ENCODE measurements at places on chromosomes 1 and 21.

DNA sequence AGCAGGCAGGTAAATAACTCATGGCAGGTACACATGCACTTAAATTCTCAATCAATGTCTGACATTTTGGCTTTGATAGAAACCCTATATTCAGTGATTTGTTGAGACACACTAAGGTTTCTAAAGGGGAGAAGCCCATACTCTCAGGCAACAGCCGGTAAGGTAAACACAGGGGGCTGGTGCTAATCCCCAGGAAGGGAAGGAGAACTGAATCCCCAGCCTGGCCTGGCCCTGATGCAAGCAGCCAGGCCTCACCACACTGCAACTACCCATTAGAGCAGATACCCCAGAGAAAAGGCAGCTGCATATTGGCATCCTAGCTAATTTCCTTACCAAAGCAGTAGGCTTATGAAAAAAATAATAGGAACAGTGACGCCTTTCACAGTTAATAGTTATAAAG, 116.5 kb upstream of the LRRC7 start:
- H3K4me3 ChIP-seq = no peak overlapping the region
- H3K4me1 ChIP-seq = no peaks in the 10 kb centered on the region
- H3K27me3 ChIP-seq = no peaks in the 10 kb centered on the region
- no peak overlapping the region for H3K27ac ChIP-seq

GRCh38 chr1:172670791-172671190, 11.9 kb downstream of the FASLG start:
- peak overlapping the region; percentile 91 for H3K4me3 ChIP-seq
- DNase-seq = peak; percentile 83
- H3K27me3 ChIP-seq = no peaks in the 10 kb centered on the region
- peaks cover 62% of the 10 kb centered on the region for H3K36me3 ChIP-seq
- H3K27ac ChIP-seq = peak overlapping the region; percentile 98
- peaks cover 82% of the 10 kb centered on the region for H3K4me1 ChIP-seq

GRCh38 chr1:158509471-158510156, 37.6 kb downstream of the OR10R2 start:
- no peak overlapping the region for H3K4me3 ChIP-seq
- no peaks in the 10 kb centered on the region for H3K36me3 ChIP-seq
- DNase-seq = no peak
- no peaks in the 10 kb centered on the region for H3K4me1 ChIP-seq
- peaks cover 37% of the 10 kb centered on the region for H3K27me3 ChIP-seq
- H3K27ac ChIP-seq = no peak overlapping the region

- H3K36me3 ChIP-seq = no peaks in the 10 kb centered on the region
- H3K4me3 ChIP-seq = no peak overlapping the region
- peaks cover 8% of the 10 kb centered on the region for H3K27me3 ChIP-seq
Observed at GRCh38 chr1:18603212-18603852, 27.3 kb upstream of the PAX7 start.

GRCh38 chr1:38814984-38815464, 44.5 kb downstream of the RRAGC start:
- no peaks in the 10 kb centered on the region for H3K36me3 ChIP-seq
- H3K27me3 ChIP-seq = peaks cover 75% of the 10 kb centered on the region
- no peak overlapping the region for H3K27ac ChIP-seq

- H3K4me1 ChIP-seq = peaks cover 23% of the 10 kb centered on the region
- H3K4me3 ChIP-seq = peak overlapping the region; percentile 47
- H3K27ac ChIP-seq = no peak overlapping the region
- H3K36me3 ChIP-seq = no peaks in the 10 kb centered on the region
- no peak for DNase-seq
- peaks cover 60% of the 10 kb centered on the region for H3K27me3 ChIP-seq
Observed at GRCh38 chr1:153260585-153261280, 1.2 kb downstream of the LORICRIN start.

DNA sequence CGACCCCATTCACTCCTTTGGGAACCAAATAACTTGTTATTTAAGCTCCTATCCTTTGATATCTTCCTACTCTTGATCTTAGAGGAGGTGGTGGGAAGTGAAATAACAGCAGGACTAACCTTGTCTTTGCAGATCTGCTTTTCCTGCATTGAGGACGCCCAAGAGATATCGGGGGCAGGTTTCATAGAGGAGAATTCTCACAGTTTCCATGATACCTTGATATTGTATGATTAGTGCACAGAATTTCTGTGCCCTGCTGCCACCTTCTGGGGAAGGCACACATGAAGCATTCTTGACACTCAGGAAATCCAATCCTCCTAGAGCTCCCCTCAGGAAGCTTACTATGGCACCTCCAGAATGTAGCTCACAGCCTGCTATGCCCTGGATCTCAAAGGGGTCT, 1.6 kb downstream of the CD1B start:
- H3K4me3 ChIP-seq = no peak overlapping the region
- no peaks in the 10 kb centered on the region for H3K36me3 ChIP-seq
- no peak overlapping the region for H3K27ac ChIP-seq

DNA sequence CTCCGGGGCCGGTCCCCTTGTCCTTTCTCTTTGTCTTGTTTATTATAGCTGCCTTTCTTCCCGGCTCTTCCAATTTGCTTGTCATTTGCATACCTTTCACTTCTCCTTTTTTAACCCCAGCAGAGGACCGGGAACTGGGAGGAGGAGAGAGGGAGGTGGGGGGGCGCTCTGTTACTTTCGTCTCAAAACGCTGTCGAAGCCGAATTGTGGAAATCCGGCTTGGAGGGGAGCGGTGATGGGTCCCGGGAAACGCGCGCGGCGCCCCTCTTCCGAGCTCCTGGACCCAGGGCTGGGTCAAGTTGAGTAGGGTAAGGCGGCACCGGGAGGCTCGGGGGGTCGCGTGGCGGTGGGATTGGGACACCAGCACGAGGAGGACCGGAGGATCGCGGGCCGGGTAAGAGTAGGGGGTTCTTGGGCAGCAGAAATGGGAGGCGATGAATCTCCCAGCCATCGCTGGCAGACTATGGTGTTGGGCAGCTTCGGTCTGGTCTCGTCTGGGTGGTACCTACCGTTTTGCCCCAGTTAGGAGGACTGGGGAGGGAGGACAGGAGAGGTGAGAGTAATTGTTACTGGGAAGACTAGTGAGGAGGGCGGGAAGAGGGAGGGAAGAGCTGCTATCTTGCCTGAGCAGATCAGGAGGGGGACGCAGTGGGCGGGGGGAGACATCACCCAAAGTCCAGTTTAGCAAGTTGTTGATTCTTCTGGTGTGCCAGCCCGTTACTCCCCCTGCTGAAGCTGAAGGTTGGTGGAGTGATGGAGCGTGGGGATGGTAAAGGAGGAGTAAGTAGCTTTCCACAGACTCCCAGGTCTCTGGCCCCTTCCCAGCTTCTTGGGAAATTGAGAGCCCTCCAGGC, 1.5 kb downstream of the PROX1 start:
- peak overlapping the region; percentile 76 for H3K4me3 ChIP-seq
- peaks cover 26% of the 10 kb centered on the region for H3K36me3 ChIP-seq
- H3K27me3 ChIP-seq = peaks cover 62% of the 10 kb centered on the region

DNA sequence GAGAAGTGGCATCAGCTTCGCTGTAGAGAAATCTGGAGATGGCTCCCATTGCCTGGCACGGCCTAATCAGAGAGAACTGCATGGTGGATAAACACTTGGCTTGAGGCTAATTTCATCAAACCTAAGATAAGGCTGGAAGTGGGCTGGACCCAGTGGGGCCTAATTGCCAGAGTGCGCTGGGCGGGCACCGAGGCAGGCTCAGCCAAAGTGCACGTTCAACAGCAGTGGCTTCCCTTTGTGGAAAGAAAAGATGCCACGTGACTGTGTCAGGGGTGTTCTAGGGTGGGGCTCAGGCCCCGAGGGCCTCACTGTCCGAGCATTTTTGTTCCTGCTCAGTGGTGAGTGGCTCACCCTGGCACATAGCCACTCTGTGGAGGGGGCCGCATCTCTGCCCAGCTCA, 5.8 kb downstream of the PLCH2 start:
- H3K27ac ChIP-seq = no peak overlapping the region
- H3K36me3 ChIP-seq = no peaks in the 10 kb centered on the region
- H3K4me1 ChIP-seq = peaks cover 6% of the 10 kb centered on the region
- no peak overlapping the region for H3K4me3 ChIP-seq
- no peak for DNase-seq

DNA sequence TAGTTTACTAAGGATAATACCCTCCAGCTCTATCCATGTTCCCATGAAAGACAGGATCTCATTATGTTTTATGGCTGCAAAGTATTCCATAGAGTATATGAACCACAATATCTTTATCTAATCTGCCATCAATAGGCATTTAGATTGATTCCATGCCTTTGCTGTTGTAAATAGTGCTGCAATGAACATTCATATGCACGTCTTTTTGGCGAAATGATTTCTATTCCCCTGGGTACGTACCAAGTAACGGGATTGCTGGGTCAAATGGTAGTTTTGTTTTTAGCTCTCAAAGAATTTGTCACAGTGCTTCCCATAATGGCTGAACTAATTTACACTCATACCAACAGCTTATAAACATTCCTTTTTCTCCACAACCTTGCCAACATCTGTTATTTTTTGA, 750.9 kb downstream of the BRINP3 start:
- H3K4me3 ChIP-seq = no peak overlapping the region
- H3K27ac ChIP-seq = no peak overlapping the region
- no peaks in the 10 kb centered on the region for H3K4me1 ChIP-seq
- no peak for DNase-seq

DNA sequence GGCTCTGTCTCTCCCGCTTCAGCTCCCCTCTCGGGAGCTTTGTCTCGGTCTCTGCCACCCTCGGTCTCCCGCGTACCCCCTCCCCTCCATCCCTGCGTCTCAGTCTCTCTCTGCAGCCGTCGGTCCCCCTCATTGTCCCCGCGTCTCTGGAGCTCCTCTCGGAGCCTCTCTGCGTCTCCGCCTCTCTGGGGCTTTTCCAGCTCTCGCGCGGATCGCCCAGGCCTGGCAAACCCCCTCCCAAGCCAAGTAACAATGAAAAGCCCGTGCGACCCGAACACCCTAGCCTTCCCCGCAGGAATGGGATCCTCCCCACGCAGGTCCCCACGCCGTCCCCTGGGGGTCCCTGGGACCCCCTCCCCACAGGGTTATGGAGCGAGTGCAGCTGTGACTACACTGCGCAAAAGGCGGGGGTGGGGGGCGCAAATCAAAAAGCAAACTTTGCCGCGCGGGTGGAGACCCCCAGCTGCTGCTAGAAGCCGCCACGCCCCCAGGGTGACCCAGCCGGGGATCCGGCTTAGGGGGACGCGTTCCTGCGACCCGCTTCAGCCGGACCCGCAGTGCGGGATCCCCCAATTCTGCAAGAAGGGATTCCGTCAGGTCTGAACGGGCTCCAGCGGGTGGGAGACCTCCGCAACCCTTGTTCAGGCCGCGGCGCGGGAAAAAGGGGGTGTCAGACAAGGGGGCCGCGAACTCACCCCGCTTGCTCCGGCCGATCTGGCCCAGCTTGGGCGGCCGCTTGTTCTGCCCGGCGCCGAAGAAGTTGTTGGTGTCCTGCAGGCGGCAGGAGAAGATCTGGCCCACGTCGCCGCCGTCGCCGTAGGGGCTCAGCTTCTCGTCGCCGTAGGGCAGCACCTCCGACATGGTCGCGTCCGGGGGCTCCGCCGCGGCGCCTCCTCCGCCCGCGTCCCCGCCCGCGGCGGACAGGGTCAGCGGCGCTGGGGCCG, 1.2 kb downstream of the CAMK2N1 start:
- H3K36me3 ChIP-seq = peaks cover 5% of the 10 kb centered on the region
- H3K27me3 ChIP-seq = peaks cover 66% of the 10 kb centered on the region
- DNase-seq = no peak
- H3K4me3 ChIP-seq = peak overlapping the region; percentile 78
- no peak overlapping the region for H3K27ac ChIP-seq
- peaks cover 20% of the 10 kb centered on the region for H3K4me1 ChIP-seq

- peaks cover 29% of the 10 kb centered on the region for H3K27me3 ChIP-seq
- H3K4me1 ChIP-seq = no peaks in the 10 kb centered on the region
- peaks cover 10% of the 10 kb centered on the region for H3K36me3 ChIP-seq
- no peak overlapping the region for H3K27ac ChIP-seq
Observed at GRCh38 chr1:69568421-69569174, 876 bp downstream of the LRRC7 start.

GRCh38 chr1:14300991-14301703, 297.3 kb upstream of the KAZN start:
- H3K27ac ChIP-seq = no peak overlapping the region
- no peaks in the 10 kb centered on the region for H3K4me1 ChIP-seq
- H3K27me3 ChIP-seq = peaks cover 40% of the 10 kb centered on the region
- no peak for DNase-seq
- no peaks in the 10 kb centered on the region for H3K36me3 ChIP-seq
- no peak overlapping the region for H3K4me3 ChIP-seq

- no peaks in the 10 kb centered on the region for H3K36me3 ChIP-seq
- no peaks in the 10 kb centered on the region for H3K4me1 ChIP-seq
- no peak for DNase-seq
- no peak overlapping the region for H3K4me3 ChIP-seq
- peaks cover 14% of the 10 kb centered on the region for H3K27me3 ChIP-seq
Observed at GRCh38 chr1:87523466-87523865, 194.8 kb downstream of the LMO4 start.

DNA sequence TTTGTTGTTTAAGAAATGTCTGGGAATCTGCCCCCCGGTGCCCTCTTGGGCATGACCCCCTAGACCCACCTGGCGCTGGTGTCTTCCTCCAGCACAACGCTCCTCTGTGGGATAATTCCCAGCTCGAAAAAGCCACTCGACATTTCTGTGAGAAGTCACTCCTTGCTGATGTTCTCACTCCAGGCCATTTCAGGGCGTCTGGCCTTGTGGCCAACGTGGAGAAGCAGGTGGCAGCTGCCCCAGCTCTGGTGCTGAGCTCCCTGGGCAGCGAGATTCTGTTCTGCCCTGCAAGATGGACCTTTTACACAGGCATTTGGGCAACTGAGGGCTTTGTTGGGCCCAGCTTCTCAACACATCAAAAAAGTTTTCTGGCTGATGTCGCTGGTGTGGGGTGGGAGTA, 147.7 kb upstream of the WNT4 start:
- DNase-seq = no peak
- H3K4me1 ChIP-seq = no peaks in the 10 kb centered on the region
- H3K27ac ChIP-seq = no peak overlapping the region
- no peaks in the 10 kb centered on the region for H3K36me3 ChIP-seq

- H3K4me3 ChIP-seq = no peak overlapping the region
- H3K36me3 ChIP-seq = no peaks in the 10 kb centered on the region
- H3K27me3 ChIP-seq = peaks cover 23% of the 10 kb centered on the region
- H3K27ac ChIP-seq = no peak overlapping the region
- no peaks in the 10 kb centered on the region for H3K4me1 ChIP-seq
Observed at GRCh38 chr1:47627471-47628370, 189.9 kb downstream of the FOXD2 start.

GRCh38 chr1:117818456-117818855, 111.0 kb downstream of the GDAP2 start:
- no peak overlapping the region for H3K27ac ChIP-seq
- peaks cover 6% of the 10 kb centered on the region for H3K27me3 ChIP-seq
- no peaks in the 10 kb centered on the region for H3K36me3 ChIP-seq
- no peaks in the 10 kb centered on the region for H3K4me1 ChIP-seq
